ENCODE measurements at places on chromosomes 7 and 10. TPM values are rescaled to one million over a fixed set of nuclear protein-coding genes. Genes with fewer than 3 reads are reported as not detected.

GRCh38 chr7:65722361-65722792 is 150.5 kb upstream of the VKORC1L1 start:
- DNase-seq = peak; percentile 75

The OR2A42 gene
- total RNA-seq = not detected

The DYDC2 gene
- total RNA-seq = not detected

The ANKRD30A gene
- total RNA-seq = not detected

GRCh38 chr10:35394411-35394851 is 58.1 kb downstream of the CCNY start:
- DNase-seq = no peak

- no peak for DNase-seq
Measured at GRCh38 chr7:42886893-42887505, 24.9 kb downstream of the C7orf25 start.

The HKDC1 gene
- total RNA-seq = not detected

- DNase-seq = no peak
Measured at GRCh38 chr7:38840736-38841460, 68.1 kb downstream of the VPS41 start.

The WIPF3 gene
- total RNA-seq = not detected

Data from transverse colon (tissue), 4 donors.